ENCODE measurements at places on chromosomes 2 and 18.

- DNase-seq: peak; percentile 4
Measured at GRCh38 chr2:42492691-42493467, 903 bp downstream of the KCNG3 start.

- no peak for DNase-seq
Measured at GRCh38 chr18:55510809-55511208, 77.2 kb downstream of the TCF4 start.

- no peak for DNase-seq
Measured at GRCh38 chr2:183124957-183125255, 663 bp downstream of the NUP35 start.

- no peak for DNase-seq
Measured at GRCh38 chr2:219362524-219363164, 25.1 kb downstream of the DNPEP start.

DNA sequence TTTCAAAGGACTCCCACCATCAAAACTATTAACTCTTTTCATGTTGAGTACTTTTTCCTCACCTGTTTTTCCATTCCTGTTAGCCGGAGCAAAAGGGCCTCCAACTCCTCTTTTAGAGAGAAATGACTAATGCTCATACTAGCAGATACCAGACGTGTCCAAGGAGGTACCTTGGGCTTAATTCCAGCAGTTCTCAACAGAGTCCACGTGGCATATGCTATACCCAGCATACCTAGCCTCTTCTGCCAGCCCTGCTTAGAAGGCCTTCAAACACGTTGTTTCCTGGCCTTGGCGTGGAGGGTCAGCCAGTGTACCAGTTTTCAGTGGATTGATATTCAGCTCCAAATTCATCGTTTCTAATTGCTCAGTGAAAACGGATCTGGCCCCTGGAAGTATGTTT, 123.9 kb downstream of the MGAT5 start:
- no peak for DNase-seq

- DNase-seq: no peak
Measured at GRCh38 chr2:147173189-147173581, 671.6 kb upstream of the ACVR2A start.

- no peak for DNase-seq
Measured at GRCh38 chr2:119241205-119241532, 17.5 kb downstream of the STEAP3 start.

GRCh38 chr2:34545486-34546136, 946.5 kb upstream of the FAM98A start:
- DNase-seq: no peak

DNA sequence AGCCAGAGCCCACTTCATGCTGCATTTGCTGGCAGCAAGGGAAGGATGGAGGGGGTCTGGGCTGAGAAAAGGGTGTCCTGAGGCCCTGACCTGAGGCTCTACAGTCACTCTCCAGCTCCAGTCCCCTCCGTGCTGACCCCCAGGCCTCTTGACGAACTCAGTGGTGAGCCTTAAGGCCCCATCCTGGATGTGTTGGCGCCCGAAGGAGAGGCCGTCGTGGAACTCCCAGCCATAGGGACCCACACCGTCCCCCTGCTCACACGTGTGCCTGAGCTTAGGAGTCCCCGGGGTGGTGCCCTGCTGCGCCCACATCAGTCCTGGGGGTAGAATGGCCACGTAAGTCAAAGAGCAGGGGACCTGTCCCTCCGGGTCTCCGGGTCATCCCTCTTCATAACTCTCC, 776 bp downstream of the MOGS start:
- no peak for DNase-seq

- DNase-seq: no peak
Measured at GRCh38 chr2:44805401-44806235, 135.9 kb upstream of the SIX3 start.

DNA sequence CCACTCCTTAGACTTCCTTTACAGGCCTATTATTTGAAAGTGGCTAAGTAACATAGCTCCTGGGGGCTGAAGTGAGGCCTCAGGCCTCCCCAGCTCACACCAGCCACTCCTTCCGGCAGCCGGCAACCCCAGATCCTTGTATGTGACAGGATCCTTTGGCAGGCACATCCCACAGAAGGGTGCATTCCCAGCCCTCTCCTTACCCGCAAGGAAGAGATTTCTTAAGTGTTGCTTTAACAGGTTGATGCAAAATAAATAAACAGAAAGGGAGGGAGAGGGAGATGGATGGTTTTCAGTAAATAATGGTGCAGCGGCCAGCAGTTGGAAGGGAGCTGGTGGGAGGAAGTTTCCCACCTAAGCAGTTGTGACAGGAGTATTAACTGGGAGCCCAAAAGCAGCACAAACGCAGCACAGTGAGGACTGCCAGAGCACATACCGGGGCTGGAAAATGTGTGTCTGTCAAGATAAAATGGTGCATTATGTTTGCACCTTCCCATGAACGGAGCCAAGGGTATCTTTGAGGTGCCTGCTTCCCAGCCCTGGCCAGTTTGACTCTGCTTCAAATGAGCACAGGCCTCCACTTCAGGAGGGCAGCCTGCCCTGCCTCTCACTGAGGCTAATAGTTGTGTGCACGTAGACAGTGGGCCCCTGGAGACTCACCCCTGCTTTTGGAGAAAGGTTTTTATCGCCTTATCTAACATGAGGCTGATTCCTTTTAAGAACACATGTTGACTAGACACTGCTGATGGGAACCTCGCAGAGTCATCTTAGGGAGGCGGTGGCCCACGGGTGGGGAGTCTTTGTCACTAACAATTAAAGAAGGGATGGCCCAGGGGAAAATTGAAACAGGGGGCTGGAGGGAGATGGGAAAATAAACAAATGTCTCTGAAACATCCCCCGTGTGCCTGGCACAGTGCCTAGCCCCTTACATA, 32.8 kb downstream of the NRP2 start:
- DNase-seq: no peak

DNA sequence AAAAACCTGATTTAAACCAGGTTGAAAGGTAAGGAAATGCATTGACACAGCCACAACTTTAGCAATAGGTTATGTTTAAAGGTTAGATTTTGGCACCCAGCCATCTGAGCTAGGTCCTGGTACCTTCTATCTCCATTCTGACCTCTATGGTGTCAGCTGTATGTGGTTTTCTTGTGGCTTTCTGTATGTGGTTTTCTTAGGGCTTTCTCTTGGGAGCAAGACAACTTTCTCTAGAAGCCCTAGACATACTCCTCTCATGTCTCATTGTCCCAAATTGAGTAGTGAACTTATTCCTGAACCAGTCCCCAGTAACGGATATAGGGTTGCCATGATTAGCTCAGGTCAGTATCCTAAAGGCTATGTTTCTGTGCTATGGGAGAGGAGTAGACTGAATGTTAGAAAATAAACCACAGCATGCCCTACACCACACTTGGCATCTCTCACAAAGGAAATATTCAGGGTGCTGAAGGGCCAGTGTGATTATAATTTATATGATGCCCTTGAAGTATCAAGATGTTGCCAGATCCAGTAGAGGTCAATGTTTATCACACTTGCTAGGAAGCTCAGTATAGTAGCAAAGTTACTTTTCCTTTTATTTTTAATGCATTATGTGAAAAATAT, 176.1 kb downstream of the CAPN13 start:
- DNase-seq: no peak

- DNase-seq: no peak
Measured at GRCh38 chr2:12719400-12720277, 2.9 kb downstream of the TRIB2 start.

DNA sequence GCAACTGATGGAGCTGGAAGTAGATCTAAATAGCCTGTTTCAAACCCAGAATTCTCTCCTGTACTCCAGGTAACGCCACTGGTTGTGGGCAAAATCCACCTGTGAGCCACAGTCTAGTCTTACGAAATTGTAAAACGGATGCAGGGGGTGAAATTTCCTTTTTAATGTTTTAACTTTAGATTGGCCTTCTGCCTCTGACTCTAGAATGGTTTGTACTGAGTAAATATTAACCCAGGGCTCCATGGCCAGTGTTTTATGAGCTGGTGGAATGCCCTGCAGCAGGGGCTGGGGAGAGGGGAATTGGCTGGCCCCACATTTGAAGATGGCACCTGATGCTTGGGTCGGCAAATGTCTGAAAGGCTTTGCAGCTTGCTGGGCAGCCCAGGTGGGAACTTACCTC, 156.6 kb downstream of the MYCN start:
- DNase-seq: no peak

DNA sequence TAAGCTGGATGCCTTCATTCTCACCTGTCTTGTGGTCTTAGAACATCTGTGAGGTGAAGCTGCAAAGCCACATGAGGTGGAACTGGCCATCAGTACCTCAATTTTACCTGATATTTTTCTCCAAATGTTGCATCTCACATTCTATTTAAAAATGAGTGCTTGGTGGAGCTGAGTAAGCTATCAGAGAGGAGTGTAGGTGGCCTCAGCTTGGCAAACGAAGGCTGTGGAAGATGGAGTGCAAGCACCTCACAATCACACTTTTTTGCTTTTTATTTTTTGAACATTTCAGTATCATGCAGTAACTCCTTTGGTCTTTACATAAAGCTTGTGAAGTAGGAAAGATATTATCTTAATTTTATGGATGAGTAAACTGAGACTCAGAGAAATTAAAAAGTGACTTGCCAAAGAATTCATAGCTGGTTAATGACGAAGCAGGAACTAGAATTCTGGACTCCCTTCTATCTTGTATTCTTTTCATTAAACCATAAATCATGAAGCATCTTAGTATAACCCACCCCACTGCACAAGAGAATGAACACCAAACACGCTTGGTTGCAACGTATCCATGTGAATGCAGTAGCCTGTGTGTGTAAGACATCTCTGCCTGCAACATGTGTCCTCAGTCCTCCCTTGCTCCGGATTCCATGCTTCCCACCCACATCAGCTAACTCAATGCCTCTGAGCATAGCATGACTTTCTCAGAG, 27.2 kb downstream of the C2orf49 start:
- no peak for DNase-seq

GRCh38 chr2:201909348-201909747, 103.0 kb downstream of the CDK15 start:
- no peak for DNase-seq

DNA sequence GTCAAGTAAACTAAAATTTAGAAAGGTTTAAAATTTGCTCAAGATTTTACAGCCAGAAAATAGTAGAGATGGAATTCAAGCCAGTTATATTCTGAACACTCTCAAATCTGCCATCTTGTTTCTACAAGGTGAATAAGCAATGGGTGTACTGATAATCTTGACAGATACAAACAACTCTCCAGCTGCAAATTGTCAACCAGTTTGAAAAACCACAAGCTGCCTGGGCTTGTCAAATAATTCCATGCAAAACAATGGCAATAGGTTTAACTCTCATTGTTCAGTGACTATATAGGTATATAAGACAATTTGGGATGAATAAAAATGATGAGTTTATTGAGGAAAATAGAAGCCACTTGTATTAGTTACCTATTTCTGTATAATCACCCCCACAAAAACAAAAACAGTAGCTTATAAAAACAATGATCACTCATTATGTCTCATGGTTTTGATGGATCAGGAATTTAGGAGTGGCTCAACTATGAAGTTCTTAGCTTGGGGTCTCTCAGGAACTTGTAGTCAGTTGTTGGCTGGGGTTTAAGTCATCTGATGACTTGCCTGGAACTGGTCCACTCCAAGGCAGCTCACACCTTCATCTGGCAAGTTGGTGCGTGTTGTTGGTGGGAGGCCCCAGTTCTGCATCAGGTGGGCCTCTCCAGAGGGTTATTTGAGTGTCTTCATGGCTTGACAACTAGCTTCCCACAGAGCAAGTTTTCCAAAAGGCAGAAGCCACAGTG, 12.6 kb upstream of the EVA1A start:
- no peak for DNase-seq

DNA sequence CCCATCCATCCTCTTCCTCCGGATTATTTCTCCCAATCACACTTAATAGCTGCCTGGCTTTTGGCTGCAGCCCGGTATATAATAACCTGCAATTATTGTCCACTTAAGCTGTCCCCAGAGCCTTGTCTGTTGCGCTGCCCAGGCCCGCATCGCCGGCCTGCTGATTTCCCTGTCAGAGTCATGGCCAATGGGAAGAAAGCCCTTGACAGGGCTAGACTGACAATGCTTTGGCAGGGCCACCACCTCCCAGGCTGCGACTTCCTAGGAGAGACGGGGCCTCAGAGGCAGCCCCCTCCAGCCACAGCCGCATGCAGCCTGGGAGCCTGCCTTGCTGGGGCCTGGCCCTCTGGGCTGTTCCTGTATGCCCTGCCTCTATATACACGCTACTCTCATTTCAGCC, 10.0 kb upstream of the CELF4 start:
- DNase-seq: no peak

DNA sequence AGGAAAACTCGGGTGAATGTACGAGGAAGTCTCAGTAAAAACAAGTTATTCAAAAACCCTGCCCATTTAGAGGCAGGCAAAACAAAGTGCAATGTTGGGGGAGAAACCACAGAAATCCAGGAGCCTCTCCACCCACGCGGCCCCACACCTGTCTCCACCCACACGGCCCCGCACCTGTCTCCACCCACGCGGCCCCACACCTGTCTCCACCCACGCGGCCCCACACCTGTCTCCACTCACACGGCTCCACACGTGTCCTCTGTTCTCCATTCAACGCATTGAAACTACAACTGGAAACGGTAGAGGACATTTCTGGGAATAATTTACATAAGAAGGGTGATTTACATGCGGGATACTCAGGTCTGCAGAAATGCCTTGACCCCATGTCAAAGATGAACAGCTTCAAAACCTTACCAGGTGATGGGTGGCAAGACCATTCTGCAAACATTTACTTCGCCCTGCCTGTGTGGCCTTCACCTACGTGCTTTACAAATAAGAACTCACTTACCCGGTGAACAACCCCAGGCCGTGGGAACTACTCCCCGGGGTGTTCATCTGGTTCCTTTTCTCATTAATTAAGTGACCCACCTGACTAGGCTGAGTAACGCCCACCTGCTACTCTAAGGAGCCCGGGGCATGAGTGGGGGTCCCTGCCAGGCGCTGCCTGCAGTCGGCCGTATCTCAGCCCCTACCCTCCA, 100.4 kb downstream of the EIPR1 start:
- DNase-seq: no peak

- no peak for DNase-seq
Measured at GRCh38 chr2:46917628-46918027, 2.0 kb upstream of the MCFD2 start.

DNA sequence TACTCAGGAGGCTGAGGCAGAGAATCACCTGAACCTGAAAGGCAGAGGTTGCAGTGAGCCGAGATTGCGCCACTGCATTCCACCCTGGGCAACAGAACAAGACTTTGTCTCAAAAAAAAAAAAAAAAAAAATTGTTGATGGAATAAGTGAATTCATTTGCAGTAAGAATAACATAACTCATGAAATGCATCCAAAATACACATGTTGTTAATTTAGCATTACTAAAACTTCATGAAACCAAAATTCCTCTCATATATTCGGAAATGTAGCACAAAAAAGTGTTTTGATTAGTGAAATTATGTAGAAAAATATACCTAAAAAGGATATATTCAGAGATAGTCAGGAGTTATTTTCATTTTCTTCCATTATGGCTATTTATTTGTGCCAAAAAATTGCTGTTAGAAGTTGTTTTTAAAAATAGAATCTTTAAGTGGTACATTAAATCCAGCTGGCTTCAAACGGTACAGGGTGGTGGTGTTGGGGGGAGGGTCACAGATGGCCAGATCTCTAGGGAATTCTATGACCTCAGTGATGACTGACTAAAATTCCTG, 78.2 kb upstream of the UGP2 start:
- DNase-seq: no peak

Measured in activated T-cell treated with anti-CD3 and anti-CD28 coated beads for 24 hours (primary cell).